ENCODE measurements at places on chromosomes 5 and 9. TPM values are rescaled to one million over a fixed set of nuclear protein-coding genes. Genes with fewer than 3 reads are reported as not detected.

The NUDT2 gene
- 21.2 TPM for total RNA-seq

The SLC1A3 gene
- 55.0 TPM for total RNA-seq

The GNG10 gene
- total RNA-seq, result 25.2 TPM

The RMRP gene
- total RNA-seq, result 21,148 TPM

The PLEKHG4B gene
- total RNA-seq, result 71.2 TPM

The TRIO gene
- 209 TPM for total RNA-seq

The TAF11L5 gene
- total RNA-seq, result not detected

The TMEM141 gene
- 72.4 TPM for total RNA-seq

The NOL6 gene
- total RNA-seq, result 37.7 TPM

The SPINK7 gene
- not detected for total RNA-seq

GRCh38 chr5:103120607-103121200 is 603 bp downstream of the PPIP5K2 start:
- H3K27ac ChIP-seq, result peak overlapping the region; percentile 100
- peaks cover 31% of the 10 kb centered on the region for H3K4me1 ChIP-seq
- peak; percentile 36 for DNase-seq
- peak overlapping the region; percentile 97 for H3K4me3 ChIP-seq
- H3K36me3 ChIP-seq, result peaks cover 3% of the 10 kb centered on the region
- H3K27me3 ChIP-seq, result no peaks in the 10 kb centered on the region

- no peak overlapping the region for H3K27ac ChIP-seq
- no peak for DNase-seq
- peaks cover 4% of the 10 kb centered on the region for H3K4me1 ChIP-seq
- no peaks in the 10 kb centered on the region for H3K27me3 ChIP-seq
- H3K36me3 ChIP-seq, result peaks cover 7% of the 10 kb centered on the region
Measured at GRCh38 chr5:64790210-64790609, 21.5 kb downstream of the CWC27 start.

GRCh38 chr5:174065528-174066197 is 20.2 kb downstream of the NSG2 start:
- H3K27me3 ChIP-seq, result peaks cover 46% of the 10 kb centered on the region
- peaks cover 5% of the 10 kb centered on the region for H3K4me1 ChIP-seq
- no peak overlapping the region for H3K4me3 ChIP-seq

GRCh38 chr5:73702951-73703350 is 77.0 kb downstream of the ARHGEF28 start:
- H3K36me3 ChIP-seq, result no peaks in the 10 kb centered on the region
- no peak for DNase-seq
- H3K27ac ChIP-seq, result no peak overlapping the region
- no peak overlapping the region for H3K4me3 ChIP-seq

- H3K36me3 ChIP-seq, result peaks cover 2% of the 10 kb centered on the region
- H3K27me3 ChIP-seq, result no peaks in the 10 kb centered on the region
- no peak overlapping the region for H3K4me3 ChIP-seq
- no peak for DNase-seq
- H3K4me1 ChIP-seq, result peaks cover 9% of the 10 kb centered on the region
- H3K27ac ChIP-seq, result peak overlapping the region; percentile 13
Measured at GRCh38 chr5:97193355-97193688, 10.3 kb upstream of the RIOK2 start.

DNA sequence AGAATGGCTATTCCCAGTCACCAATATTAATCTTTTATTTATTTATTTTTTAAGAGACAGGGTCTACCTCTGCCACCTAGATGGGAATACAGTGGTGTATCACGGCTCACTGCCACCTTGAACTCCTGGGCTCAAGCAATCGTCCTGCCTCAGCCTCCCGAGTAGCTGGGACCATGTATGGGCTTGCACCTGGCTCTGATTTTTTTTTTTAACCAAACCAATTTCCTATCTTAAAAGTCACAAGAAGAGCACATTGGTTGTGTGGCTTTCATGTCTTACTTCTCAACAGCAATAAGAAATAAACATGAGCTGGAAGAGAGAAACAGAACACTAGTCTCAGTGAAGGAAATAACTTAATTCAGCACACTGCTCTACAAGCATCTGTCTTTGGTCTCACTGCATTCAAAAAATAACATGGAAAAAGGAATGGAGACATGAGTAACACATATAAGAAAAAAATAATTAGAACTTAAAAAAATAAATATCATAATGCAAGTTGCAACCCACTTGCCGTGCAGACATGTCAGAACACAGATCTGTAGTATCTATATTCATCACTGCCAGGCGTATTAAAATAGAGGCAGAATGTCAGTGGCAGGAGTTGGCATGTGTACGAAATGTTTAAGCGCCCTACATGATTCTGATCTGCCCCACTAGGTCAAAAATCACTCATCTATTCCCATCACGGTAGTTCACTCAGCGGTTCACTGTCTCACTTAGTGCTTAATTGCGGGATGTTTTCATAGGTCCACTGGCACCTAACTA is 66.4 kb downstream of the EFNA5 start:
- H3K4me3 ChIP-seq, result no peak overlapping the region
- no peaks in the 10 kb centered on the region for H3K27me3 ChIP-seq
- no peak for DNase-seq
- H3K36me3 ChIP-seq, result no peaks in the 10 kb centered on the region
- no peak overlapping the region for H3K27ac ChIP-seq

DNA sequence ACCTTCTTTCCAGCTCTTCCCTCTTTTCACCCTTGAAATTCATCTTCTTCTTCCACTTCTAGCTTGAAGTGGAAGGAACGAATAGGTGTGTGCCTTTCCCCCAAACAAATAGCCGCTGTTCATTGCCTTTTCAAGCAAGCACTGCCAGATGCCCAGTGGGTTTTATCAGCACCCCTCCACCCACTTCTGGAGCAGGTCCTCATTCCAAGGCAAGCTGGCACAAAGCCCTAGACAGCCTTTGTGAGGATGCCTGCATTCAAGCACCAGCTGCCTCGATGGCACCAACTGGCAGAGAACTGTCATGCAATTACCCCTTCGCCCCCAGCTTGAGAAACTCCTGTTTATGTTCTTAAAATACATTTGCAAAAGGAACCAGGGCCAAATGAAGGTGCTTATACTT is 36.5 kb downstream of the SERINC5 start:
- peak overlapping the region; percentile 37 for H3K27ac ChIP-seq
- H3K4me1 ChIP-seq, result peaks cover 24% of the 10 kb centered on the region
- DNase-seq, result no peak
- no peaks in the 10 kb centered on the region for H3K27me3 ChIP-seq
- no peak overlapping the region for H3K4me3 ChIP-seq

- peaks cover 10% of the 10 kb centered on the region for H3K4me1 ChIP-seq
- no peak for DNase-seq
- H3K36me3 ChIP-seq, result peaks cover 6% of the 10 kb centered on the region
- no peak overlapping the region for H3K4me3 ChIP-seq
- H3K27me3 ChIP-seq, result no peaks in the 10 kb centered on the region
Measured at GRCh38 chr9:93234600-93234999, 50.7 kb downstream of the WNK2 start.

GRCh38 chr9:133377721-133378216 is 1.6 kb downstream of the STKLD1 start:
- no peak overlapping the region for H3K4me3 ChIP-seq
- no peaks in the 10 kb centered on the region for H3K27me3 ChIP-seq
- DNase-seq, result no peak
- no peaks in the 10 kb centered on the region for H3K36me3 ChIP-seq

- no peak overlapping the region for H3K27ac ChIP-seq
- H3K27me3 ChIP-seq, result no peaks in the 10 kb centered on the region
- H3K36me3 ChIP-seq, result peaks cover 9% of the 10 kb centered on the region
- H3K4me1 ChIP-seq, result peaks cover 2% of the 10 kb centered on the region
- DNase-seq, result no peak
Measured at GRCh38 chr5:151733358-151734063, 24.9 kb downstream of the ATOX1 start.

Measured in mesothelial cell of epicardium (in vitro differentiated cells).